ENCODE measurements at places on chromosomes 1 and 21. TPM values are rescaled to one million over a fixed set of nuclear protein-coding genes. Genes with fewer than 3 reads are reported as not detected.

The BMP8A gene
- total RNA-seq: 0.23 TPM

The MEGF6 gene
- total RNA-seq: 10.3 TPM

The CDA gene
- 41.1 TPM for total RNA-seq

The SGIP1 gene
- total RNA-seq: not detected

The OR2T35 gene
- not detected for total RNA-seq

The USH2A gene
- total RNA-seq: not detected

The KRTAP21-2 gene
- not detected for total RNA-seq

The SEC16B gene
- 0.83 TPM for total RNA-seq

The ARHGAP30 gene
- total RNA-seq: 0.09 TPM

The OBSCN gene
- total RNA-seq: 5.8 TPM

The KIRREL1 gene
- 38.2 TPM for total RNA-seq

The ACTRT2 gene
- total RNA-seq: not detected

The IFI44 gene
- total RNA-seq: 0.71 TPM

The GPR25 gene
- not detected for total RNA-seq

The PADI4 gene
- total RNA-seq: not detected

The CYP4B1 gene
- total RNA-seq: not detected

The FAM177B gene
- total RNA-seq: not detected

The DNASE2B gene
- total RNA-seq: not detected

The CDC73 gene
- total RNA-seq: 39.0 TPM

The RAP1GAP gene
- total RNA-seq: 13.8 TPM
